Heart right ventricle (tissue), 16 donors: ENCODE measurements at places on chromosomes 13 and 19. TPM values are rescaled to one million over a fixed set of nuclear protein-coding genes. Genes with fewer than 3 reads are reported as not detected.
A peak's percentile ranks its signal among the peaks of the same experiment; 100 is the strongest.

The NEK5 gene
- total RNA-seq: 0.23 TPM

The ZNF471 gene
- total RNA-seq: 5.3 TPM

GRCh38 chr19:19403373-19403901, 2.0 kb upstream of the GATAD2A start:
- no peak for DNase-seq

GRCh38 chr13:26494571-26495195, 62.8 kb upstream of the WASF3 start:
- DNase-seq: no peak

DNA sequence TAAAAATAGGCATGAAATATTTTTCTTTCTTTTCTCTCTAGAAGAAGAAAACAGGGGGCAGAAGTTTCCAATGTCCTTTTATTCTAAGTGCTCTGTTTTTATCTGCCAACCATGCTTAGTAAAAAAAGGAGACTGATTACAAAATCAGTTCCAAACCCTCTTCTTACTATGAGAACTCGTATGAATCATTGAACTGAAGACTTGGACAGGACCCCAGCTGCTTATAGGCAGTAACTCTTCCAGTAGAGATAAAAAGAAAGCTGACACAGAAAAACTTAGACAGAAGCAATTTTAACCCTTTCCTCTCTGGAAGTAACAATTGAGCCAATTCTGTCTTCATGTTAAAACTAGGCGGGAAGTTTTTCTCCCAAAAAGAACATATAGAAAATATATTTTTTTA, 24.5 kb upstream of the FREM2 start:
- DNase-seq: no peak

GRCh38 chr19:39996218-39996810, 546 bp upstream of the ZNF546 start:
- DNase-seq: no peak

DNA sequence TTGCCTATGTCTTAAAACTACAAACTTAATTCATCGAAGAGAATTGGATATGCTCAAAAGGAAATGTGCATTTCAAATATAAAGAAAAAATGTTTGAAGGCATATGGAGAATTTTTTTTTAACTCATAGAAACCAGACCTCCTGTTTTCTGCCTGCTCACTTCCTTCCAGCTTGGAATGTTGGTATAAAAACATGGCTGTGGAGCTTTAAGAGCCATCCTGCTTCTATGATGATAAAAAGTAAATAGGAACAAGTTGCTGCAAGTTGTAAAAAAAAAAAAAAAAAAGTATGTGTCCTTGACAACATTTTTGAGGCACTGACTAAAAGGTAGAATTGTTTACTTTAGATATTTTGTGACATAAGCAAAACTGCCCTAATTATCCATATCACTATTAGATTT, 1230.7 kb downstream of the PCDH9 start:
- no peak for DNase-seq

- no peak for DNase-seq
Observed at GRCh38 chr13:94824601-94825000, 112.3 kb upstream of the SOX21 start.

DNA sequence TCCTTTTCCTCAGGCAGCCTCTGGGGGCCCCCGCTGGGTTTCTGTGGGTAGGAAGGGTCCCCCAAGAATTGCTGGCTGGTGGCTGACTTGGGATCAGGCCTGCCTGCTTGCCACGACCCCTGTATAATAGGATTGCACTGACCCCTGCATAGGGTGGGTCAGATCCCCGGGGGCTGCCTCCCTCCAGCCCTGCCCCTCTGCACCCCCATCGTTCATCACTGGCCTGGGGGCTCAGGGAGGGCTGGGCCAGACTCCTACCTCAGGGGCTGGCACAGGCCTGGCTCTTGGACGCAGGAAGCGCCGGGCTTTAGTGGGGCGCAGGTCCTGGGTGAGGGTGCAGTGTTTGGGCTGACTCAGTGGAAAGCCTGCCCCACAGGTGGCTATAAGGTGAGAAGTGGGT, 10.6 kb downstream of the NDUFB7 start:
- no peak for DNase-seq

- DNase-seq: no peak
Observed at GRCh38 chr13:37995092-37995491, 125.5 kb upstream of the TRPC4 start.

- DNase-seq: peak; percentile 17
Observed at GRCh38 chr13:50448535-50448998, 394.9 kb downstream of the DLEU7 start.

DNA sequence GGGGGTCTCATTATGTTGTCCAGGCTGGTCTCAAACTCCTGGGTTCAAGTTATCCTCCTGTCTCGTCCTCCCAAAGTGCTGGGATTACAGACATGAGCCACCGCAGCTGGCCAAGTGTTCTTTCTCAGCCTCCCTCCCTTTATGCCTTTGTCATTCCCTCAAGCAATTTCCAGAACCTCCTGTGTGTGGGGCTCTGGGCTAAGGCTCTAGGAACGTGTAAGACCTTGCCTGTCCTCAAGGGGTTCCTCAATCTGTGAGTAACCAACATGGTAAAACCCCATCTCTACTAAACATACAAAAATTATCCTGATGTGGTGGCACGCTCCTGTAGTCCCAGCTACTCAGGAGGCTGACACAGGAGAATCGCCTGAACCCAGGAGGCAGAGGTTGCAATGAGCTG, 15.5 kb upstream of the SPACA4 start:
- DNase-seq: no peak

GRCh38 chr13:97460004-97460775, 26.2 kb downstream of the RAP2A start:
- DNase-seq: no peak

GRCh38 chr13:110414283-110414682, 107.2 kb downstream of the COL4A2 start:
- DNase-seq: no peak

DNA sequence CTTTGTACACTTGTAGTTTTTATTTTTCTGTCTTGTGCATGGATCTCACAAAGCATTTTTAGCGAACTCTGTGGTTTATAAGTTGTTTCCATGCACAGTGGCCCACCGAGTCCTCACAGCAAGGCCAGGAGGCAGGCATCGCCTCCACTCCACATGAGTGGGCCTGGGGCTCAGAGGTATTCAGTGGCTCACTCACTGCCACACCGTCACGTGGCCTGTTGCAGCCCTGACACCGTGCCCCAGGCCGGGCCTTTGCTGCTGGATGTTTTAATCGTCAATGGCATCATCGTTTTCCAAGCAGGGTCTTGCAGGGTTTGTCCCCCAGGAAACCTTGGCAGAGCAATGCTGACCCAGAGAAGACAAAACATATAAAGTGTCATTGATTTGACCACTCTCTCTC, 59.8 kb downstream of the SPACA7 start:
- DNase-seq: no peak

GRCh38 chr13:102799426-102800144, 666 bp downstream of the BIVM start:
- no peak for DNase-seq

DNA sequence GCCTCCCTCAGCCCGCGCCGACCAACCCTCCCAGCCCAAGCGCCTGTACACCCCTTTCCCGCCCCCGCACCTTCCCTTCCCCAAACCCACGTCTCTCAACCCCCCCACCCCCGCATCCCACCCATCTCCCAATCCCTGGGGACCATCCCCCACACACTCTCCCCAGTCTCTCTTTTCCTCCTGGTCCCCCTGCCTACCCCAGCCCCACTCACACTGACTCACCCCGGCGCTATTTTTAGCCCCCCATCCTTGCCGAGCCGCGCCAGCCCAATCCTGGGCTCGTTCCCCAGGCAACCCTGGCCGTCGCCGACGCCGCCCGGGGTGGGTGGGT, 11.7 kb downstream of the CIC start:
- peak; percentile 79 for DNase-seq

- no peak for DNase-seq
Observed at GRCh38 chr19:42427313-42427712, at the start of gene LIPE. Gene LIPE (minus strand): TSS chr19:42427388. CDS start chr19:42427149, 239 bp downstream.

DNA sequence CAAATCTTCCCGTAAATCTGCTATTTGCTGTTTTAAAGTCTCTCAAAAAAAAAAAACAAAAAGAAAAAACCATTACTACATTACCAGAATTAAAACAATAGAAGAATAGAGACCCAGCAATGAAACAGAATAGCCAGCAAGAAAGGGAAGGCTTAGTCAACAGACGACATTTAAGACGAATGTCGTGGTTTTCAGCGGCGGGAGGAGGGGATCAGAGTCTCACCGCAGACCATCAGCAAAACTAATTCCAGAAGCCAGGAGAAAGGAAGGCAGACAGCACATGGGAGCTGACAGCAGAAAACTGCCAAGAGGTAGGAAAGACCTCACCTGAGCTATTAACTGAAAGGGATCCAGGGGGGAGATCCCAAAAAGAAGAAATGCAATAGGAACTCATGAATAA, 128.9 kb downstream of the RNF17 start:
- DNase-seq: no peak

DNA sequence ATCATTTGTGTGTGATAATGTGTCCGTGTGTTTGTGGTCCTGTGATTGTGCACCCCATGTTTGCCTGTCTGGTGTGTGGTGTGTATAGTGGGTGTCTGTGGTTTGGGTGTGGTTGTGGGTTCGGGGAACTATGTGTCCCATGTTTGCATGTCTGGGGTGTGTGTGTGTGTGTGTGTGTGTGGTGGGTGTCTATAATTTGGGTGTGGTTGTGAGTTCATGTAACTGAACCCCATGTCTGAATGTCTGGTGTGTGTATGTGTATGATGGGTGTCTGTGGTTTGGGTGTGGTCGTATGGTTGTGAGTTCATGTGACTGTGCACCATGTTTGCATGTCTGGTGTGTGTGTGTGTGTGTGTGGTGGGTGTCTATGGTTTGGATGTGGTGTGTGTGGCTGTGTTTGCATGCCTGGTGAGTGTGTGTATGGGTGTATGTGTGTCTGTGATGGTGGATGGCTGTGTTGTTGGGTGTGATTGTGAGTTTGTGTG, 11.1 kb upstream of the NFIX start:
- no peak for DNase-seq

GRCh38 chr13:76210262-76210661, 574.1 kb downstream of the LMO7 start:
- peak; percentile 27 for DNase-seq
